ENCODE measurements at places on chromosomes 16 and 17.

- no peak for DNase-seq
Measured at GRCh38 chr17:78722246-78722761, 59.8 kb downstream of the CYTH1 start.

GRCh38 chr16:60404401-60404800 is 1631.8 kb downstream of the CDH8 start:
- no peak for DNase-seq

GRCh38 chr16:66562986-66563385 is 3.3 kb upstream of the CMTM1 start:
- no peak for DNase-seq

GRCh38 chr17:39118674-39119419 is 32.6 kb downstream of the PLXDC1 start:
- no peak for DNase-seq

DNA sequence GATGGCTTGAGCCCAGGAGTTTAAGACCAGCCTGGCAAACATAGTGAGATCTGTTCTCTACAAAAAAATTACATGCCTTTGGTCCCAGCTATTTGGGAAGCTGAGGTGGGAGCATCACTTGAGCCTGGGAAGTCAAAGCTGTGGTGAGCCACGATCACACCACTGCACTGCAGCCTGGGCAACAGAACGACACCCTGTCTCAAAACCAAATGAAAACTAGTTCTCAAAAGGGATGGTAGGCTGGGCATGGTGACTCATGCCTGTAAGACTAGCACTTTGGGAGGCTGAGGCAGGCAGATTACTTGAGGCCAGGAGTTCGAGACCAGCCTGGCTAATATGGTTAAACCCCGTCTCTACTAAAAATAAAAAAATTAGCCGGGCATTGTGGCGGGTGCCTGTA is 31.1 kb downstream of the PPM1D start:
- DNase-seq: no peak

GRCh38 chr16:78163772-78164670 is 64.6 kb downstream of the WWOX start:
- DNase-seq: no peak

- no peak for DNase-seq
Measured at GRCh38 chr16:53792161-53792951, 88.4 kb downstream of the FTO start.

DNA sequence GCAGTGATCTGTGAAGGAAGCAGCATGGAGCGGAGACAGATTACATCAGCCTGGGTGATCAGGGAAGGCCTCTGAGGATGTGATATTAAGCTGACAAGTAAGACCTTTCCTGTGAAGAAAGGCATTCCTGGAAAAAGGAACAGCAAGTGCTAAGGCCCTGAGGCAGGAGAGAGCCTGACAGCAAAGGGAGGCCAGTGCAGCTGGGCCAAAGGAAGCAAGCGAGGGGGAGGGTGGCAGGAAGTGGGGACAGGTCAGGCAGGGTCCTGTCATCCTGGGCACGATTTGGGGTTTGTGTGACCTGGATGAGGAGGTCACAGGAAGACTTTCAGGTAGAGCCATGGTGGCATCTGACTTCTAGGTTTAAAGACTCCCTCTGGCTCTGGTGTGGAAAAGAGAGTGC is 12.3 kb downstream of the CPNE2 start:
- DNase-seq: no peak

DNA sequence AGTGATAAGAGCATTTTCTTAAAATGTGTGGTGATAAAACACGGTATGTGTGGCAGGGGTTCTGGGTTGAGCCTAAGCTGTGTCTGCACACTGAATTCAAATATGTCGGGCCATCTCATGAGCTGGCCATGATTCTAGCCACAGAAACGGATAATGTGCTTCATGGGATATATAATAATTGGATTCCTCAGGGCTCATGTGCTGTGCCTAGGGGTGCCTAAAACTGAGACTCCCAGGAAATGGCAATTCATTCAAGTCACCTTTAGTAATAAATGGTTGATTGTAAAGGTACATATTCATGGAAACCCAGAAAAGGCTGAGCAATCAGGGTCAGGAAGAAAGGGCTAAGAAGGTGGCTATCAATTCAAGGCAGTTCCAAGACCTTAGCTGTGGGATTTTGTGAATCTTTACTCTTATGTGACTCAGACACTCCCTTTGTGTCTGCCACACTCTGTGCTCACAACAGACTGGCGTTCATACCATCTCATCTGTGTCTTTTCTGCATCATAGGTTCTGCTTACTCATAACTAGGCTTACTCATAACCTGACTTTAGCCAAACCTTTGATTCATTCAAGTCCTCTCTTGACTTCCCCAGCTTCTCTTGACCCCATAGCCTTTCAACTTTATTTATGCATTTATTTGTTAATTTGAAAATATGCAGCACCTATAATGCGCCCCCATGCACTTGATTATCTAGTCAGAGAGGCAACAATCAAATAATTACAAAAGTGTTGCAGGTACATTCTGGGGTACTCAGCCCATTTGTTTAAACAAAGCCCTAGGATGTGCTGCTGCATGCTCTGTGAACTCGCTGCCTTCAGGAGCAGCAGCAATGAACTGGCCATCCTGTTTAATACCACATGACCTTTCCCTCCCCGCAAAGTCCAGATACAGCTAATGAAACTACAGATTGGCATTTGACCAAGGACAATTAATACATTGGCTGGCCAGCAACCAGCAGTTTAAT is 28.4 kb upstream of the MED13 start:
- DNase-seq: no peak

DNA sequence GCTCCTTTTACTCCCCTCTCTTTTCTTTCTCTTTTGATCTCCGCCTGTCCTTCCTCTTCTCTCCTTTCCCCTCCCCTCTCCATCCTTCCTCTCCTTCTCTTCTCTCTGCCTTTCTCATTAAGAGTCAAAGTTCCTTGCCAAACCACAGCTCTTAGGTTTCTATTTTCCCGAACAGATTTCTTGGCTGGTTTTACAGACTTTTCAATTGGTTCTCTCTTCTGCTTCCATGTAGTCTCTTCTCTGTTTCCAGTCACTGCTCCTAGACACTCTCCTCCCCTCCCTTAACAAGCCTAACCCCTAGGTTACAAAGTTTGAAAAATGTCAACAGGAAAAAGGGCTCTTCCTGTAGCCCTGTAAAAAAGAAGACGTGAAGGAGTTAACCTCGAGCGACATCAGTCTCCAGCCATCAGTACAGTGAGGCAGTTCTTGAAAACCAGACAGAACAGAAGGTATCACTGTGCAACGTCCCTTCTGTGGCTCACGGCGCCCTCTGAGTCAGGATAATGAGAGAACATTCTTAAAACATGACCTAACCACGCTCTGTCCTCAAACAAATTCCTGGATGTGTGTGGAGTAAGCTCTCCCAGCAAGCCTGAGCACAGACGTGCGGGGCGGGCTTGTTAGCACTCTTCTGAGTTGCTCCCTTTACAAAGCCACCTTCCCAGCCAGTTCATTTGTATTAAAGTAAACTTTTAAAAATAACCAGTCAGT is 11.6 kb upstream of the MARCHF10 start:
- DNase-seq: peak; percentile 29

DNA sequence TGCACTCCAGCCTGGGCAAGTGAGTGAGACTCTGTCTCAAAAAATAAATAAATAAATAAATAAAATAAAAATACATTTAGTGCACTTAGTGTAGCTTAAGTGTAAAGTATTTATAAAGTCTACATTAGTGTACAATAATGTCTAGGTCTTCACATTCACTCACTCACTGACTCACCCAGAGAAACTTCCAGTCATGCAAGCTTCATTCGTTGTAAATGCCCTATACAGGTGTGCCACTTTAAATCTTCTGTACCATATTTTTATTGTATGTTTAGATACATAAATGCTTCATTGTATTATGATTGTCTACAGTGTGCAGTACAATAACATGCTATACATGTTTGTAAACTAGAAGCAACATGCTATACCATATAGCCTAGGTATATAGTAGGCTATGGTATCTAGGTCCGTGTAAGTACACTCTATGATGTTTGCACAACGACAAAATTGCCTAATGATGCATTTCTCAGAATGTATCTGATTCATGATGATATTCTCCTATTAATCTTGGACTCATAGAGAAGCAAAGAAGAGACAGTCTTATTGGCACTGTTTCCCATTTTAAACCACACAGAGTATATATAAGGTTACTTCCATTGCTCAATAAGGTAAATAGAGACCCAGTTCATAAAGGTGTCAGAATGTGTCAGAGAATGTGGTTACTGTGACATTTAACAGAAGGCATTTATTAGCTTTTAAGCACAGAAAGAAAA is 1314.9 kb downstream of the CDH11 start:
- no peak for DNase-seq

GRCh38 chr16:19595043-19595767 is 39.7 kb downstream of the VPS35L start:
- peak; percentile 32 for DNase-seq

DNA sequence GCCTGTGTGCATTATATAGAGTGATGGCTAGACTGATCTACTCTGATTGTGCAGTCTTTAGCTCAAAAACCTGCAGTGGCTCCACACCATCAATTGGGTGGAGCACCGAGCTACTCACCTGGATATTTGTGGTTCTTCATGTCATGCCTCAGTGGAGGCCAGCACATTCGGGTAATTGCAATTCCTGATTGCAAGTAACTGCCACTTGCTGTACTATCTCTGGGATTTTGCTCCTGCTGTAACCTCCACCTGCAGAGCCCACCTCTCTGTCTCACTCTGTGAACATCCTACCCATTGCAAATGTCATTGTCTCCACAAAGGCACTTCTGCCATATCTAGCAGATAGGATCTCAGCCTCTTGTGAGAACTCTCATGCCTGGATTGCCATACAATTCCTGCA is 1.7 kb upstream of the CCL1 start:
- DNase-seq: no peak

GRCh38 chr17:2191227-2191626 is 112.4 kb downstream of the SMG6 start:
- DNase-seq: no peak

- no peak for DNase-seq
Measured at GRCh38 chr16:85165781-85166180, 53.5 kb upstream of the CIBAR2 start.

- no peak for DNase-seq
Measured at GRCh38 chr17:41464682-41465081, 2.5 kb downstream of the KRT32 start.

DNA sequence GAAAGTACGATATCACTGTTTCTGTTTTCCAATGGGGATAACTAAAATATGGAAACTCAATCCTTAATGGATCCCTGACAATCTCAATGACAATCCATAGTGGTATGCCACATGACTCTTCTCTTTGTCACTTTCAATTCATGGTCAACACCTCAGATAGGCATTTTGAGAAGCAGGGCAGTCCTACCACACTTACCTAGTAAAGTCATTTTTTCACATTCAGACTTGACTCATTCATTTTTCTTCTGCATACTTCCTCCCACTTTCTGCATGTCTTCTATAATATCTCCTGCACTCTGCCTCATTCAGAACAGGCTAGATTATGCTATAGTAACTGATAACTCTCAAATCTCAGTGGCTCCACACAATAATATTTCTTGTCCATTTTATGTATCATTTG is 117.5 kb downstream of the FTO start:
- DNase-seq: no peak

GRCh38 chr17:78745407-78746088 is 36.5 kb downstream of the CYTH1 start:
- no peak for DNase-seq

GRCh38 chr16:29986931-29987330 is 8.5 kb downstream of the HIRIP3 start:
- no peak for DNase-seq

DNA sequence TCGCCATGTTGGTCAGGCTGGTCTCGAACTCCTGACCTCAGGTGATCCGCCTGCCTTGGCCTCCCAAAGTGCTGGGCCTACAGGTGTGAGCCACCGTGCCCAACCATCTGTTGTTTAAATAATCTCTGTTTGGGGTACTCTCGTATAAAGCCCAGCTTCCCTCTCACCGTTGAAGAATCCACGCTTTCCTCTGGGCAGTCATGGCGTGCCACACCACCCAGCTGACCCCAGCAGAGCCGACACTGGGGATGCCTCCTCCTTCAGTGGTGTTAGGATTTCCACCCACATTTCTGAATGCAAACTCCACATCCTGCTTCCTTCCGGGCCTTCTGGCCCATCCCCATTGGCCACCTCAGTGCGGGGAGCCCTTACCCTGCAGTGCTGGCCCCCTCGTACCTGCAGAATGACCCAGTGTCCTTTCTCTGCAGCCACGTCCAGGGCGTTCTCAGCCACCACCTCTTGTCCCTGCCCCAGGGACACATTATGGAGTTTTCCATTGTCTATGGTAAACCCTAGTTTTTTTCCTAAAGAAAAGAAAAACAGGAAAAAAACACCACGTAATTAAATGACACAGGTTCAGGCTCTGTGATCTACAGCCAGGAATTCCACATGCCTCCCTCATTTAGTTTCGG is 60.4 kb downstream of the PGS1 start:
- no peak for DNase-seq

DNA sequence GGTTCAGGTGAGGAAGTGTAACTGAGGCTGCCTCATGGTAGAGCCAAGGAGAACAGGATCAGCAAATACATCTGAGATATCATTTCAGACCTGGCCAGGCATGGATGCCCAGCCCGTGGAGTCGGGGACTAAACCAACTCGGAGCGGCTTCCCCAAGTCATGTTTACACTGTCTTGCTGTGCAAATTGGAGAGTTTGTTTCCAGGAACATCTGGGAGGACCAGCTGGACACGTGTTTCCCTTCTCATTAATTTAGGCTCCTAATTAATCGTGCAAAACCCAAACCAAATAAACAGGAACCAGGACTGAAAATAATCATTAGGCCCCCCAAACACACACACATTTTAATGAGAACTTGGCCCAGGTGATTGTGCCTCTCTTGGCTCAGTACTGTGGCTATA is 70.9 kb upstream of the SALL1 start:
- DNase-seq: no peak

DNA sequence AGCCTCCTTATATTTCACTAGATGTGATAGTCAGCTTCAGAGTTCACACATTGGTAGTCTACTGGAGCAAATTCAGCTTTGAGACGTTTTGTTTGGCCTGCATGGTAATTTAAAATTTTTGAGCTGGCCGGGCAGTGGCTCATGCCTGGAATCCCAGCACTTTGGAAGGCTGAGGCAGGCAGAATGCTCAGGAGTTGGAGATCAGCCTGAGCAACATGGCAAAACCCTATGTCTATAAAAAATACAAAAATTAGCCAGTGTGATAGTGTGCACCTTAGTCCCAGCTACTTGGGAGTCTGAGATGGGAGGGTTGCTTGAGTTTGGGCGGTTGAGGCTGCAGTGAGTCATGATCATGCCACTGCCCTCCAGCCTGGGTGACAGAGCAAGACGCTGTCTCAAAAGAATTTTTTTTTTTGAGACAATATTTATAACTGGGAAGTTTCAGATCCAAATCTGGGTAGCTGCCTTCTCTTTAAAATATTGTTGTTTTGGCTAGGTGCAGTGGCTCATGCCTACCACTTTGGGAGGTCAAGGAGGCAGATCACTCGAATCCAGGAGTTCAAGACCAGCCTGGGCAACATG is 4.8 kb upstream of the BLMH start:
- DNase-seq: no peak

GRCh38 chr17:1648173-1648962 is 1.3 kb downstream of the RILP start:
- DNase-seq: no peak

GRCh38 chr17:51598824-51599223 is 338.5 kb downstream of the UTP18 start:
- DNase-seq: no peak

Measured in large intestine (tissue), 12 donors.